ENCODE measurements at places on chromosomes 13 and 19.

GRCh38 chr13:30480292-30480950 is 14.7 kb upstream of the HMGB1 start:
- DNase-seq, result no peak

GRCh38 chr13:38967446-38967845 is 23.2 kb downstream of the STOML3 start:
- no peak for DNase-seq

DNA sequence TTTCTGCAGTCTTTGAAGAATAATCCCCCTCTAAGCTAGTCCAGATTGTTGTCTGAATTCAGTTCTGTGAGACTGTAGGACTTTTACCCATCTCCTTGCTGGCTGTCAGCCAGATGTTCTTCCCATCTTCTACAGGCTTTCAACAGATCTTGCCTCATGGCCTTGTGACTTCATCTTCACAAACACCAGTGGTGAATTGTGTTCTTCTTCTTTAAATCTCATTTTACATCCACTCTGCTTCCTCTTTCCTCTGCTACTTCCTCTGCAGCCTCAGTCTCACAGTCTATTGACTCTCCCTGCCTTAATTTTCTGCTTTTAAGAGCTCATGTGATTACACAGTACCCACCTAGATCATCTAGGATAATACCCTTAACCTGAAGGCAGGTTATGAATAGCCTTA is 859.0 kb upstream of the SLITRK1 start:
- DNase-seq, result no peak

GRCh38 chr13:24146961-24147569 is 13.5 kb upstream of the SPATA13 start:
- DNase-seq, result no peak

DNA sequence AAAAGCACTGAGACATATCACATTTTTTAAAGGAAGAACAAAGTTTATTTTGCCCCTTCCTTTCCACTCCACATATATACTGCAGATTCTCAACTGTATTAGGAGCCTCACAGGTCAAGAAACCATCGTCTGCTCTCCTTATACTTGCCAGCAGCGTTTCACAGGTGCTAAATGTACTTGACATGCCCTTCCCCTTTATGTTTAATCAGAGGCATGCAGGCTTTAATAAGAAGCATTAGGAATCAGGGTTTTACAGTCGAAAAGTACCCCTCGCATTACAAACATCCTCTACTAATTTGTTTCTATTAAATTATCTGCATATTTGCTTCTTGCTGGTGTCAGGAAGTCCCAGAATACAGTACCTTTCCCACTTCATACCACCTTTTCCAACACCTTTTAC is 3.7 kb upstream of the RAP2A start:
- DNase-seq, result no peak

DNA sequence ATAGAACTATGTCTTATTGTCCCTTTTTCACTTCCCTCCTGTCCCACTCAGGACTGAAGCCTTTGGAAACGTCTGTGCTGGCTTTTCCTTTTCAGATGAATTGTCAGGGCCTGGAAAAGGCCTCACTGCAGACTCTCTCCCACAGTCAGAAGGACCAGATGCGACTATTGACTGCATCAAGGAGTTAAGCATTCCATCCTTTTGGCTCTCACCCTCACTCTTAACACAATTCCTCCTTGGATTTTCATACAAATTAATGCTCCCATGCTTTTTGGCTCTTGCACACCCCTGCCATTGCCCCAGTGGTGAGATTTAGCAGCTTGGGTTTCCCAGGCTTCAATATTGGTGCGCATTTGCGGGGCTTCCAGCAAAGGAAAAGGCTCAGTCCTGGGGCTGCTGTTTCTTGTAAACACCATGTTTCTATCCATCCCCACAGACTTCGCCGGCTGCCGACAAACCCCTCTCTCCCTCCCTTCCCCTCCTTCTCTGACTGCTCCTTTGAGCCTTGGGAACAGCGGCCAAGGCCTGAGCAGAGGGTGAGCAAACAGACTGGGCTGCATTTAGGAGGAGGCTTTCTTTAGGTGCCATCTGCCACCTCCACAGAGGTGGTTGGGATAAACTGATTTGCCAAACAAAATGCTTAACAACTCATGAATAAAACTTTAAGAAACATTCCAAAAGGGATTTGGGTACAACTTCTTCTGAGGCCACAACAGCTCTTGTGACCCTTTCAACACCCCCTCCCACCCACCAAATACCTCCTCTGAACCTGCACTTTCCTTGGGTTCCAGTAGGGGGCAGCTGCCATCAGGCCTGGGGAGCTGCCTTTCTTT is 48.6 kb upstream of the PCDH8 start:
- peak; percentile 82 for DNase-seq

- no peak for DNase-seq
Observed at GRCh38 chr13:24251525-24251924, 57.9 kb upstream of the C1QTNF9 start.

DNA sequence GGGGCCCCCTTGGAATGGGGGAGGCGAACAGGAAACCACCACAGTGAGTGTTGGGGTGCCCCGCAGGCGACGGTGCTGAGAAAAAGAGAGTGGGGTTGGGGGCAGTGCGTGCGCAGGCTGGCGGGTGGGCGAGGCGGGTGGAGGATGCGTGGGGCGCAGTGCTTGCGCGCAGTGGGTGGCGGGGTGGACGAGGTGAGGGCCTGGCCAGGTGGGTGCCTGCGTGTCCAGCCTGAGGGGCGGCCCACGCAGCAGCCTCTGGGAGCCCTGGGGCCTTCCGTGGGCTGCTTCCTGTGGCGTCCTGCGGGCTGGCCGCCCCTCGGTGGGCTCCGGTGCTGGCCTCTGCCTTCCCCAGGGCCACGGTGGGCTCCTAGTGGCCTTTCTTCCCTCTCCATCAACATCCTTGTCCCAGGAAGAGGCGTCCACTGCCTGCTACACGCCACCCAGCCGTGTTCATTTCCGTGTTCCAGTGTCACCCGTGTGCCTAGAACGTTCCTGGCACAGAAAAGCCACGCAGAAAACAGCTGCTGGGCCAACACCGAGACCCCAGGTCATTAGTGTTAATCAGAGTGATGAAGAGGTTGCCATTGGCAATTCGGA is 7.1 kb downstream of the ATP11A start:
- no peak for DNase-seq

DNA sequence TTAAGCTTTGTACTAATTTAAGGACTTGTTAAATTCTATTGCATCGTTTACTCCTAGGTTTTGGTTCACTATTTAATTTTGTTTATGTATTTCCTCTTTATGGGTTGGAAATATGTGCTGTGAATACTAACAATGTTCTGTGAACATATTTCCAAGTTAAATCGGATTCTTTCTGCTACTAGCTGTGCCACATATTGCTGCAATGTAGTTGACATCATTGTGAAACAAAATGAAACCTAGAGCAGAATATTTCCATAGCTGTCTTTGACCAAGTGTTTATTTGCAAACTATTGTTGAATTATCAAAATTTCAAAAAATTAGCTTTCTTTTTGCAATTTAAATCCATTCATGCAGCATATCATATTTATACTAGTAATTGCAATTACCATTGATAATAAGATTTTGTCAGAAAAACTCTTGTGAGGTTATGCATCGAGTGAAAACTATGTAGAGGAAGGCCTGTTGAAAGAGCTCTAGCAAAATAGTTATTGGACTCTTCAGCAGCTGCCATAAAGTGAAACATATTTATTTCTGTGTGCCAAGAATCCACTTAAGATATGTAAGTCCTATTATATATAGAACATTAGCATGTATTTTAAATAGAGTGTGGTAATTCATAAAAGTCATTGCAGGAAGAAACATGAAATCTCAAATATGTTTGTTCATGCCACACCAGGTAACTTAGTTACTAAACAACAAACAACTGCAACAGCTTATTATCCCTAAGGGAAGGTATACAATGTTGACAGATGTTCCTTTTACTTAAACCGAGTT is 575.1 kb downstream of the SLITRK6 start:
- DNase-seq, result no peak

DNA sequence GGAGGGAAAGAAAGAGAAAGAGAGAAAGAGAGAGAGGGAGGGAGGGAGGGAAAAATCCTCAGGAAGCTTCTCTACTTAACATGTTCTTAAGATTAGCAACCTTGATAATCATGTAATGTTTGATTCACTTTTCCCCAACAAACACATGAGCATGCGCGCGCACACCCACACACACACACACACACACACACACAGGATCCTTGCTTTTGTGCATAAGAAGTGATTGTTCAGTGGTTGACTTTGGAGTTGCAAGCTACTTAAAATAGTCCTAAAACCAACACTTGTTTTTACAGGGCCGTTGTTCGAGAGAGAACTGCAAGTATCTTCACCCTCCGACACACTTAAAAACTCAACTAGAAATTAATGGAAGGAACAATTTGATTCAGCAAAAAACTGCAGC is 100.0 kb upstream of the RAP2A start:
- DNase-seq, result no peak

- no peak for DNase-seq
Observed at GRCh38 chr19:43362179-43362578, 8.7 kb downstream of the CD177 start.

DNA sequence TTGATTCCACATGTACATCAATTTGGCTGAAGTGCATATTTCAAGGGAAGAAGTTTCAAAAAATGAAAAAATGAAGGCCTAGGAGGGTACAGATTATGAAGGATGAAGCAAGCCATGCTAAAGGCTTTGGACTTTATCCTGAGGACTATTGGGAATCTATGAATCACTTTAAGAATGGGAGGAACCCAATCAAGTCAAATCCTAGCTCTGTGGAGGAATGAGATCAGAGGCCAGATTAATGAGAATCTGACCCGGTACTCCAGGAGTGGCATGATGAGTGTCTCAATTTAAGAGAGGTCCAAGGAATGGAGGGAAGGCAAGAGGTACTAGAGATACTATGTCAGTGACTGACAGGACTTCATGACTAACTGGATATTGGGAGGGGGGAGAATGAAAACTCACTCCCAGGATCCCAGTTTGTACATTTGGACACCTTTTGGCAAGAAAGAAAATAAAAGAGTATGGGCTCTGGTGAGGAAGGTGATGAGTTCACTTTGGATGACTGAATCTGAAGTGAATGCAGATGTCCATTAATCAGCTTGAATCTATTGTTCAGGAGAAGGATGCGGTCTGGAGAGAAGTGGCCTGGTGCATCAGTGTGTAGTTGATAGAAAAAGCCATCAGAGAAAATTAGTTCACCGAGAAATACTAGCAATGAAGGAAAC is 349.0 kb downstream of the EFNB2 start:
- DNase-seq, result no peak

GRCh38 chr13:28716511-28716910 is 2.3 kb downstream of the SLC46A3 start:
- no peak for DNase-seq

- no peak for DNase-seq
Observed at GRCh38 chr13:74919914-74920313, 562.1 kb downstream of the TBC1D4 start.

- no peak for DNase-seq
Observed at GRCh38 chr19:2266183-2266993, 10.2 kb upstream of the JSRP1 start.

DNA sequence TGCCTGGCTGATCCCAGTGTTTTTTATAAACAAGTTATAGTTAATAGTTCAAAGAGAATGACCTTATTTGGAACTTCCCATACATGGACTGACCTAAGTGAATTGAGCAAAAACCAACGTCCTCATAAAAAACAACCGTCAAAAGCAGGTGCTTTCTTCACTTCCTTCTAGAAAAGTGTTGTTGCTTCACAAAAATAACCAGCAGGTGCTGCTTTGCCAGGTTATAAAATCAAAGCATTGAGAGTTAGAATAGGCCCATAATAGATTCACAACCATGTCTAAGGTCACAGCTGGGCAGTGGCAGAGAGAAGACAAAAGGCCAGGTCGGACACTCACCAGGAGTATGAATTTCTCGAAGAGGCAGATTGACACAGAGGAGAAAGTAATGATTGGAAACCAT is 9.5 kb downstream of the RUBCNL start:
- no peak for DNase-seq

DNA sequence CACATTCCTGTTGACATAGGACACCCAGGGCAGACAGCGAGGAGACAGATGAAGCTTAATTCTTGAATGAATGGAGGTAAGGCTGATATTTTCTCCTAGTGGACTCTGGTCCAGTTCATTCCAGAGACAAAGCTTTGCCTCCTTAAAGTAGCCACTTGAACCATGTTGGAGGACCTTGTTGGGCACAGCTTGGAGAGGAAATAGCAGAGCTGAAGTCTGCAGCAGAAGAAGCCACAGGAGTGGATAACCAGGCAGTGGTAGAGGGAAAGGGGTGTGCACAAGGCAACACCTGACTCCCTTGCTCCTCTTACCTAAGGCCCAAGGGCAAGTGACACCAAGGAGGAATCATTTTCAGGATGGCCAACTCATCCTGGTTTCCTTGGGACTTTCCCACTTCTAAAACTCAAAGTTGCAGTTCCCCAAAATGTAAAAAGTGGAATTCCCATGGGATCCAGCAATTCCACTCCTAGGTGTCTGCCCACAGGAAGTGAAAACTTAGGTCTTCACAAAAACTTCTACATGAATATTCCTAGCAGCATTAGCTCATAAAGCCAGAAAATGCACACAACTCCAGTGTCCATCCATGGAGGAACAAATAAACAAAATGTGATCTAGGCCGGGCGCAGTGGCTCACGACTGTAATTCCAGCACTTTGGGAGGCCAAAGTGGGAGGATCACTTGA is 6.6 kb upstream of the RFX2 start:
- no peak for DNase-seq

GRCh38 chr19:2690856-2691255 is 11.6 kb downstream of the GNG7 start:
- DNase-seq, result no peak

- no peak for DNase-seq
Observed at GRCh38 chr13:60043262-60043661, 120.5 kb downstream of the DIAPH3 start.

DNA sequence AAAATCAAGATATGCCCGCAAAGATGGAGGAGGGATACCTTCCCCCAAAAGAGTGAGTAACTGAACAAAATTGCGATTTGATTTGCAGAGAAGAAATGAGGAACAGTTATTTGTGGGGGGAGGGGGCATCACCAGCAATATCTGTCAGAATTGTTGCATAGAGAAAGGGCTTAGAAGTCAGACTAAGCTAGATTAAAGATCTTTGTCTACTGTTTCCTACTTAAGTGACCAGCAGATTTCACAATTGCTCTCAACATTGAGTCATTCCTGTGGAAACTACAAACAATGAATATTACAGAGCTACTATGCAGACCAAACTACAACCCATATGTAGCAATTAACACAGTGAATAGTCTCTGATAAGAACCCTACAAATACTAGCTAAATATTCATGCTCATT is 27.4 kb downstream of the FPR3 start:
- DNase-seq, result no peak

DNA sequence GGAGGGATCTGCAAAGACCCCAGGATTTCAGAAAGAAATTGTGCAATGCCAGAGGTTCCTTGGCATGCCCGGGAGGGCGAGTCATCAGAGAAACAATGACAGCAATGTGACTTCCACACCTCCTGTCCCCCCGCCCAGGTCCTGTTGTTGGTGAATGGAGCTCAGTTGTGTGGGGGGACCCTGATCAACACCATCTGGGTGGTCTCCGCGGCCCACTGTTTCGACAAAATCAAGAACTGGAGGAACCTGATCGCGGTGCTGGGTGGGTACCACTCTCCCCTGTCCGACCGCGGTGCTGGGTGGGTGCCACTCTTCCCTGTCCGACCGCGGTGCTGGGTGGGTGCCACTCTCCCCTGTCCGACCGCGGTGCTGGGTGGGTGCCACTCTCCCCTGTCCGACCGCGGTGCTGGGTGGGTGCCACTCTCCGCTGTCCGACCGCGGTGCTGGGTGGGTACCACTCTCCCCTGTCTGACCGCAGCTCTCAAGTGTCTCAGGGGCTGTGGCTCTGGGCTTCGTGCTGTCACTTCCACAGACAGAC is 5.2 kb upstream of the F10 start:
- peak; percentile 33 for DNase-seq

All from H7 (cell line).